Iris pigment epithelial cell (primary cell): ENCODE measurements at places on chromosomes 7 and 10.

DNA sequence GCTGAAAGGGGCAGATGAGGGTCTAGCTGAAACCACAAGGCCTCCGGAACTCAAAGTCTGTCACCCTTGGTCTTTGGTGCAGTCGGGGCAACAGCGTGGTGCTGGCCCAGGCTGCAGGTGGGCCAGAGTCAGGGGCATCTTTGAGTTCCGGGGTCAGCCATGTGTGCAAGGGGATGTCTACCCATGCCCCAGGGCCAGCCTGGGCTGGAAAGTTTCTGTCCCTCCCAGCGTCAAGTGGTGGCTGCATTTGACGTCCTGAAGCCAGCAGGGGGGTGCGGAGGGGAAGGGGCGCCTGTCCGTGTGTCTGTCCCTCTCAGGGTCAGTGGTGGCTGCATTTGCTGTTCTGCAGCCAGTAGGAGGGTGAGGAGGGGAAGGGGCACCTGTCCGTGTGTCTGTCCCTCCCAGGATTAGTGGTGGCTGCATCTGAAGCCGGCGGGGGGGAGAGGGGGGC, 638 bp downstream of the BRAT1 start:
- DNase-seq, result no peak

DNA sequence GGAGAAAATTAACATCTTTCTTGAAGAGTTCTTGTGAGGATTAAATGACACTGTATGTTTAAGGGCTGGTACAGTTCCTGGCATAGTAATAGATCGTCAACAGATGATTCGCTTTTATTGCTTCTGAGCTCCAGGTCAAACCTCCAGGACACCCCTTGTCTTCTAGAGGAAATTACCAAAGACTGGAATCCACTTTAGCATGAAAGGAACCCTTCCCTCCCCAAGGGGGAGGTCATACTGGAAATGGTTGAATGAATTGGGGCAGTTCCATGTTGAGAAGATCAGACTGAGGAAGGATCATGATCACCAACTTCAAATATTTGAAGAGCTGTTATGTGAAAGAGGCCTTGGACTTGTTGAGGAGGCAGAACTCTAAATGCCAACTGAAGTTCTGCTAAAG, 8.9 kb downstream of the NFE2L3 start:
- DNase-seq, result no peak

DNA sequence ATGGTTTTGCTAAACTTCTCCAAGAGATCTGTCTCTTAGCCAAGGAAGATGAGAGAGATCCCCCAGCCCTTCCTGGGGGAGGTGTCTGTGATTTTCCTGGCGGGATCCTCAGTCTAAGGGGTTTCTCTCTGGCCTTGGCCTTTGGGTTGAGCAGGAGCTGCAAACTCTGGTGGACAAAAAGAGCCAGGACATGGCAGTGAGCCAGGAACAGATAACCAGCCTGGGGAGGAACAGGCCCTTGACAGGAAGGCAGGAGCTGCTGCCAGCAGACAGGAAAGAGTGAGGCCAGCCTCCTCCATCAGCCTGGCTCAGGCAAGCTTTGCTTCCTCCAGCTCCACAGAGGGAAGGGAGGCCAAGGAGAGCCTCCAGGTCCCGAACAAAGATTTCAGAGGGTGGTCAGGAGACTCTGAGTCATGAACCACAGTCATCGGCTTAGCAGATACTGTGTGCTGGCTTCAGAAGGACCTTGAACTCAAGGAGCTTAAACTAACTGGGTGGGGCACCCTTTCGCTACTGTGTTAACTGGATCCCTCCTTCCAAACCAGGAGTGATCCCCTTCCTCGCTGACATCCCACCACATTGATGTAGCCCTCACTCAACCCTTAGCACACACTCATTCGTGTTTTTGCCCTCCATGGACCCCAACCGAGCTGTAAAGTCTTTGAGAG, 34.7 kb downstream of the DDIT4 start:
- peak; percentile 95 for DNase-seq

DNA sequence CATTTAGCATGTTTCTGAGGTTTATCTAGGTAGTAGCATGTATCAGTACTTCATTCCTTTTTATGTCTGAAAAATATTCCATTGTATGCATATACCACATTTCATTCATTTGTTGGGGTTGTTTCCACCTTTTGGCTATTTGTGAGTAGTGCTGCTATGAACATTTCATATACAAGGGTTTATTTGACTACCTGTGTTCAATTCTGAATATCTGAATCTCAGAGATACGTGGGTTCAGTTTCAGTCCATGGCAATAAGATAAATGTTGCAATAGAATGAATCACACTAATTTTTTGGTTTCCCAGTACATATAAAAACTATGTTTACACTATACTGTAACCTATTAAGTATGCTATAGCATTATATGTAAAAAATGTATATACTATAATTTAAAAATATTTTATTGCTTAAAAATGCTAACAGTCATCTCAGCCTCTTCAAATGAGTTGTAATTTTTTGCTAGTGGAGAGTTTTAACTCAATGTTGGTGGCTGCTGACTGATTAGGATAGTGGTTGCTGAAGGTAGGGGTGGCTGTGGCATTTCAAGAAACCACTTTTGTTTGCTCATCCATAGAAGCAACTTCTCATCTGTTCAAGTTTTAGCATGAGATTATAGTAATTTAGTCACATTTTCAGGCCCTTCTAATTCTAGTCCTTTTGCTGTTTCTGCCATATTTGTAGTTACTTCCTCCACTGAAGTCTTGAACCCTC, 13.9 kb downstream of the PLEKHA1 start:
- DNase-seq, result peak; percentile 15

DNA sequence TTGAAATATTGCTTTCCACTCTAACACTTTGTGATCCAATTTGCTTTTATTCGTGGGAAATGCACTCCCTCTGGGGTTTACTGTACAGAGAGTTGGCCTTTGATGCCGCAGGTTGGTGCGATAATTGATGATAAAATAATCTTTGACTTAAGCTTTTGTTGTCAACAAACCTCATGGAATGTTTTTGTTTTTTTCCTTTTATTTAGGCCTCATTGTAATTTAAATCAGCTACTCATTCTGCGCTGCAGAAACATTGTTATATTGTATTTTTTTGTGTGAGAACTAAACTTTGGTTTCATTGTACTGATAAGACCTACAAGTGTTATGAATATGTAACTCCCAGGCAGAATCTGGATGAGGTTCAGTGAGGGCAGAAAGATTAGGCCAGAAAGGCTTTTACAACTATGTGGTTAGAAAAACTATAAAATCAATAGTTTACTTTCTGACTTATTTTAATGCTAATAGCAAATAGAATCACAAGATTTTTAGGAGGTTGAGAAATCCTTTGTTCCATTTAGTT, 76.8 kb upstream of the POM121L12 start:
- DNase-seq, result no peak

- DNase-seq, result peak; percentile 47
These were observed 261.6 kb downstream of the MDFIC start for GRCh38 chr7:115183431-115184057.

- no peak for DNase-seq
These were observed 63.9 kb upstream of the CHST15 start for GRCh38 chr10:124157271-124157681.

DNA sequence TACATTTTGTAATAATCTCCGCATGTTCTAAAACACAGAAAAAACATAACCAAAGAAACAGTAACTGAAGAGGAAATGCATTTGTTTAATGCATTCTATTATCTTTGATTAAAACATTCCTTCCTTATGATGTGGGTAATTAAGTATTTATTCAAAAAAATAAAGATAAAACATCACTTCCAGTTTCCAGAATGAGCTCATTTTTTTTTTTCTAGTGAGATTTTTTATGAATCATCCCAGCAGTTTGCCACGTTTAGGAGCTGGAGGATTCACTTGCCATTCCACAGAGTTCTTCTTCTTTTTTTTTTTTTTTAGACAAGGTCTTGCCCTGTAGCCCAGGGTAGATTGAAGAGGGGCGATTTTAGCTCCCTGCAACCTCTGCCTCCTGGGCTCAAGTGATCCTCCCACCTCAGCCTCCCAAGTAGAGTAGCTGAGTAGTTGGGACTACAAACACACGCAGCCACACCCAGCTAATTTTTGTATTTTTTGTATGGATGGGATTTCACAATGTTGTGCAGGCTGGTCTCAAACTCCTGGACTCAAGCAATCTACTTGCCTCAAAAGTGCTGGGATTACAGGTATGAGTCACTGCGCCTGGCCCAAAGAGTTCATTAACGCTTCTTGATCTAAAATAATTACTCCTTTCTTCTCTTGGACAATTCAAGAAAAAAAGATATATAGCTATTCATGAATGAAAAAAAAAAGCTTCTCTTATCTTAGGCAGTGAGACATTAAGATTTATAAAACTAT, 177.3 kb downstream of the DKK1 start:
- DNase-seq, result peak; percentile 56

- DNase-seq, result peak; percentile 81
These were observed 108.5 kb downstream of the CFTR start for GRCh38 chr7:117588352-117588794.

DNA sequence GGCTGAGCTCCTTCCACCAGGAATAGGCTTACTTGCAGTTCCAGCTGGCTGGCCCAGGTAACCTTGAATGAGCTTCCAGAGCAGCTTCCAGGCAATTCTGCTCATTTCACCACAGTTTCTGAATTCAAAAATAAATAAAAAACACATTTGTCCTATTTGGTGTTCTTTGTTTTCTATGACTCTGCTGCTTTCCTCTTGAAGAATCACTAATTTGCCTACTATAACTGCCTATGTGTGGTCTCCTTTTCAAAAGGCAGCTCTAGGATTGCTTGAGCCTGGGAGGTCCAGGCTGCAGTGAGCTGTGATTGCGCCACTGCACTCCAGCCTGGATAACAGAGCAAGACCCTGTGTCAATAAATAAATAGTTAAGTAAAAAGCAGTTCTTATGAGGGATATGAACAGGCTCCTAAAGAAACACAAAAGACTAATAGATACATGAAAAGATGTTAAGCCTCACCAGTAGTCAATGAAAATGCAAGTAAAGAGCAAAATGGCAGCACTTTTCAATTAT, 19.5 kb upstream of the TNPO3 start:
- DNase-seq, result no peak

GRCh38 chr7:127794136-127794535, 142.1 kb downstream of the SND1 start:
- DNase-seq, result no peak

DNA sequence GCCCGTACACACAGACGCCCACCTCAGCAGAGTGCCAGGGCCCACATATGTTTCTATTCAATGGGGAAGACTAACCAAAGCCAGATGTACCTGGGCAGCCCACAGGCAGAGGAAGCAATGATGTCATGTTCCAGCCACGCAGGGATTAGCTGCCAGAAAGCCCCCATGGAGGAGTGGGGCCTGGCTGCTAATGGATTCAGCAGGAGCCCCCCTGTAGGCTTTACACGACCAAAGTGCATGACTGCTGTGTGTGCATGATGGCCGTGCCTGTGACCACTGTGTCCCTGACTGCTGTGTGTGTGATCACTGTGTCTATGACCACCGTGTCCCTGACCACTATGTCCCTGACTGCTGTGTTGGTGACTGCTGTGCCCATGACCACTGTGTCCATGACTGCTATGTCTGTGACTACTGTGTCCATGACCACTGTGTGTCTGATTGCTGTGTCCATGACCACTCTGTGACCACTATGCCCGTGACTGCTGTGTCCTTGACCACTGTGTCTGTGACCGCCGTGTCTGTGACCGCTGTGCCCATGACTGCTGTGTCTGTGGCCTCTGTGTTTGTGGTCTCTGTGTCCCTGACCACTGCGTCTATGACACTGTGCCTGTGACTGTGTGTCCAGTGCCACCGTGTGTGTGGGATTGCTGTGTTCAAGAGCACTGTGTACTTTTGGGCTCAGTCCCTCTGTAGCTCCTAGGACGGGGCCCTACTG, 409.3 kb downstream of the RPS24 start:
- no peak for DNase-seq

DNA sequence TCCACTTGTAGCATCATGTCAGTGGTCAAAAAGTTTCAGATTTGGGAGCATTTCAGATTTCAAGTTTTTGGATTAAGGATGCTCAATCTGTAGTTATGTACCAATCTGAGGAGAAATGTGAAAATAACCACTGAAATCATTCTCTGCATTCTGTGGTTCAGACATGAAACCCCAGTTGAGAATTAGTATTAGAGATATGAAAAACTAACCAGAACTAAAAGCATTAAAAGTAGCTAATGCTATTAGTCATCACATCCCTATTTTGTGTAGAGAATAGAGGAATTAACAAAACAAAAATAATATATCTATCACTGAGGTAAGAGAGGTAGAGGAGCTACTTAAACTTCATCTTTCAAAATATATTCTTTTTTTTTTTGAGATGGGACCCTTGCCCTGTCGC, 28.0 kb downstream of the MICU1 start:
- DNase-seq, result peak; percentile 57

- DNase-seq, result no peak
These were observed 149.5 kb upstream of the NPY start for GRCh38 chr7:24134535-24134934.

DNA sequence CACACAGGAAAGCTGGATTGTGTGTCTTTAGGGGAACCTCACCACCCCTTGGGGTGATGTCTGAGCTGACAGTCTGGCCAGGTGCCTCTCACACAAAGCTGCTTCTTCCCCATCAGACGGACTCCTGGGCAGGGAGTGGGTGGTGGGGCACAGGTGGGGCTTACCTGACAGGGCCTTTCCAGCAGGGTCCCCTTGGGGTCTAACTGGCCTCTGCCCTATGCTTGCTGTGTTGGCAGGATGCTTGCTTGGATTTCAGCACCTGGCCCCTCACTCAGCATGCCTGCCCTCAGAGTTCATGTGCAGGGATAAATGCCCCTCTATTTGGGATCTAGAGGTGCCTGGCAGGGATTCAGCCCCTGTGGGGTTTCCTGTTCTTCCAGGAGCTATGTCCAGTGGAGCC, 496.9 kb upstream of the ZMIZ1 start:
- DNase-seq, result no peak

GRCh38 chr7:28411876-28412662, at the start of gene CREB5:
CREB5 (plus strand) TSS chr7:28412518; CDS start chr7:28412915, 397 bp downstream.
- no peak for DNase-seq

DNA sequence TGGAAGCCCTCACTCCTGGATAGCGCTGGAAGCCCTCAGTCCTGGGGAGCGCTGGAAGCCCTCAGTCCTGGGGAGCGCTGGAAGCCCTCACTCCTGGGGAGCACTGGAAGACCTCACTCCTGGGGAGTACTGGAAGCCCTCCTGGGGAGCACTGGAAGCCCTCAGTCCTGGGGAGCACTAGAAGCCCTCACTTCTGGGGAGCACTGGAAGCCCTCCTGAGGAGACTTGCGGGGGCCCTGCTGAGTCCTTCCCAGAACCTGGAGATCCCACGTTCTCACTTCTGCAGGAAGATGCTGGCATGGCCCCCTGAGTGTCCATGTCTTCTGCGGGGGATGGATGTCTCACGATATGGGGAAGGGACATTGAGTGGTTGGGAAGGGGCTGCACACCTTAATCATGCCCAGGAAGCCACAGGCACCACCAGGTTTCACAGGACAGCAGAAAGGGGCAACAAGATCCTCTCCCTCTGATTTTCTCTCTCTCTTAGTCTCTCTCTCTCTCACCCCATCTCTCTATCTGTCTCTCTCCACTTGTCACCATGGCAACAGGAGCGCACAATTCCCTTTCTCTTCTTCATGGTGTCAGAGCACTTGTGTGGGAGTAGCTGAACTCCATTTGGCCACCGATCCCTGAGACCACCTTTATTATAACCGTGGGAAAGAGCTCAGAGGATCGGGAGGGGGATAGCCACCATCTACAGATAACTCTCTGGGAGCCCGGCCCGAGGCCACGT, 267.0 kb downstream of the TCERG1L start:
- DNase-seq, result no peak

GRCh38 chr10:68332259-68333057, at the start of gene PBLD:
PBLD (minus strand) TSS chr10:68332928; CDS start chr10:68306844, 26,084 bp downstream.
- peak; percentile 72 for DNase-seq
